ENCODE measurements at places on chromosomes 16 and 17.

- no peak for DNase-seq
These were observed 111.3 kb downstream of the CHD9 start for GRCh38 chr16:53166099-53166498.

GRCh38 chr17:81191646-81192045 is 25.6 kb upstream of the AATK start:
- no peak for DNase-seq

DNA sequence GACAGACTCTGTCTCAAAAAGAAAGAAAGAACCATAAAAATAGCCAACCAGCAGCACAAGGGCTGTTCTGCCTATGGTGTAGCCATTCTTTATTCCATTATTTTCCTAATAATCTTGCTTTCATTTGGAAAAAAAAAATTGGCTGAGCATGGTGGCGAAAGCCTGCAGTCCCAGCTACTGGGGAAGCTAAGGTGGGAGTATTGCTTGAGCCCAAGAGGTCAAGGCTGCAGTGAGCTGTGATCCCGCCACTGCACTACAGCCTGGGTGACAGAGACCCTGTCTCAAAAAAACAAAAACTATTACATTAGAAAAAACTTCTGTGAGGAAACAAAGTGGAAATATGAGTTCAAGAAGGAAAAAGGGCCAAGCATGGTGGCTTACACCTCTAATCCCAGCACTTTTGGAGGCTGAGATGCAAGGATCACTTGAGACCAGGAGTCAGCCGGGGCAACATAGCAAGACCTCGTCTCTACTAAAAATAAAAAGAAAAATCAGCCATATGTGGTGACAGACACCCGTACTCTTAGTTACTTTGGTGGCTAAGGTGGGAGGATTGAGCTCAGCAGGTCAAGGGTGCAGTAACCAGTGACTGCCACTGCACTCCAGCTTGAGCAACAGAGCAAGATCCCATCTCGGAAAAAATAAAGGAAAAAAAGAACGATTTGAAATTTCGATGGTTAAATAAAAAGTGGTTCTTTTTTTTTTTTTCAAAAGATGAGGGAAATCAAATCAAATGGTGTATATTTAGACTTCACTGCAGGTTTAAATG is 2.5 kb downstream of the DCAKD start:
- DNase-seq, result no peak

DNA sequence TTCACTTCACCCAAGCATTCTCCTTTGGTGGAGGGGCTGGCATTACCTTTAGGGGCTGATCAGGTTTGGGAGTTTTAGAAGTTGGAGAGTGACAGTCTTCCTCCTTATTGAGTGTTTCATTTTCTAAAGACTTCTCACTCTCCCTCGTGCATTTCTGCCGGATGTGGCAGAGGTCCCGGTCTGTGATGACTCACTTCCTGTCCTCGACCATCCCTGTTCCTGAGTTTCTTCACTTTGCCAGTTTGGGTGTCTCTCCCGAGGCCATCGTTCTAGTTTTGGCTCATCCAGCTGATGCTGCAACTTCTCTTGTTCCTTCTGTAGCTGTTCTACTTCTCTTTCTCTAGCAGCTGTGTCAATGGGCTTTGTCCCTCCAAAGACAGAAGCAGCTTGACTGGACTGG is 104.3 kb downstream of the PHKB start:
- DNase-seq, result no peak

- DNase-seq, result no peak
These were observed 206.1 kb downstream of the CDH13 start for GRCh38 chr16:82832821-82833220.

DNA sequence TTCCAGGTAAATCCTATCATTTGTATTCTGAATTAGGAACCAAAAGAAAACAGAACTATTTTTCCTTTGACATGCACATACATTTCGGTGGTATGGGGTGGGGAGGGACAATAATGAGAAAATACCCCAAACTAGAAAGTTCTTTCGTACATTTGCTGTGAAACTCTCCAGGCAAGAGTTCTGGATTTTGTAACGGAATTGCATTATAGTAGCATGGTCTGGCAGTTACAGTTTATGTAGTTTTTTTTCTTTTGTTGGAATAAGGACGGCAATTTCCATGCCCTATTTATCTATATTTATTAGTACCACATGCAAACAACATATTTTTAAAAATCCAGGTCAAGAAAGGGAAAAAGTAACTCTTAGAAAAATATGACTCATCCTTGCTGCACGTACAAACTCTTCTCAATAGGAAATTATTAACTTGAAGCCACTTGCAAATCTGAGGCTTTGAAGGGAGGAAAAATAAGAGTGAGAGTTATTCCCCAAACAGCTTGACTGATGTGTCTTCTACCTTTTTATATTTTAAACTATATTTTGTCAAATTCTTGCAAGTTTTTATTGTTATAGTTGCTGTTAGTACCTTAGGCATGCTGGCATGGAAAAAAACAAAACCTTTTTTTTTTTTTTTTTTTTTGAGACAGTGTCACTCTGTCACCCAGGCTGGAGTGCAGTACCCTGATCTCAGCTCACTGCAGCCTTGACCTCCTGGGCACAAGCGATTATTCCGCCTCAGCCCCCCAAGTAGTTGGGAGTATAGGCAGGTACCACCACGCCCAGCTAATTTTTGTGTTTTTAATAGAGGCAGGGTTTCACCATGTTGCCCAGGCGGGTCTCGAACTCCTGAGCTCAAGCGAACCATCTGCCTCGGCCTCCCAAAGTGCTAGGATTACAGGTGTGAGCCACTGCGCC is 69.3 kb downstream of the WWP2 start:
- DNase-seq, result no peak

DNA sequence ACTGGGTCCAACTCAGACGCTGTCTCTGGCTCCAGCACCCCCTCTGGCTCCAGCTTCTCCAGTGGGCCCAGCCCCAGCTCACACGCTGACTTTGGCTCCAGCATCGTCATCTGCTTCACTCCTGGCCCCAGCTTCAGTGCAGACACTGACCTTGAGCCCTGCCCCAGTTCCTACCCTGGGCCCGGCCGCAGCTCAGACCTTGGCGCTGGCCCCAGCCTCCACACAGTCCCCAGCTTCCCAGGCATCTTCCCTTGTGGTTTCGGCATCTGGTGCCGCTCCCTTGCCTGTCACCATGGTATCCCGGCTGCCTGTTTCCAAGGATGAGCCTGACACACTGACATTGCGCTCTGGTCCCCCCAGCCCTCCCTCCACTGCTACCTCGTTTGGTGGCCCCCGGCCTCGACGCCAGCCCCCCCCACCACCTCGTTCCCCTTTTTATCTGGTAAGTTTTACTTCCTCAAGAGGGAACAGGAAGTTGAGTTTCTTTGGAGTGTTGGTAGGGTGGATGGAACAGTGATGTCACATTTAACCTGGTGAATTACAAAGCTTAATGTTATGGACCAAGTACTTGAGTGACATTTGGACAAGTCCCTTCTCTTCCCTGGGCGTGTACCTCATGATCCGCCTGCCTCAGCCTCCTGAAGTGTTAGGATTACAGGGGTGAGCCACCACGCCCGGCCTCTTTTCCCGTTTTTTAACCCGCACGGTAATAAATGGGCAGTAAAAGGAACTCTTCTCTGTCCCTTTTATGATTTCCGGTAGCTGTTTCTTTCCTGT is 23.4 kb upstream of the PHKG2 start:
- no peak for DNase-seq

DNA sequence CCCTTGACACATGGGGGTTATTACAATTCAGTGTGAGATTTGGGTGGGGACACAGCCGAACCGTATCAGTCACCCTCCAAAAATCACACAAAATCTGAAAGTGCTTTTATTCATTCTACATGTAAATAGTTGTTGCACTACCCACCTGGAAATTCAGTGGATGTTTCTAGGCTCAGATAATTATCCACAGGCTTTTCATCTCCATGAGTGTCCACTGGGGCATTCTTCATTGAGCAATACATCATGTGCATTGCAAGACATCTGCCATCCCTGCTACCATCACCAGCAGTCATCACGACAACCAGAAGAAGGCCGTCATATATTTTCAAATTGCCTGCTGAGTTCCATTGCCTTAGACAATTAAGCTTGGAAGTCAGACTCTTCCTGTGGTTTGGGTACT is 330.8 kb downstream of the WWOX start:
- DNase-seq, result no peak

DNA sequence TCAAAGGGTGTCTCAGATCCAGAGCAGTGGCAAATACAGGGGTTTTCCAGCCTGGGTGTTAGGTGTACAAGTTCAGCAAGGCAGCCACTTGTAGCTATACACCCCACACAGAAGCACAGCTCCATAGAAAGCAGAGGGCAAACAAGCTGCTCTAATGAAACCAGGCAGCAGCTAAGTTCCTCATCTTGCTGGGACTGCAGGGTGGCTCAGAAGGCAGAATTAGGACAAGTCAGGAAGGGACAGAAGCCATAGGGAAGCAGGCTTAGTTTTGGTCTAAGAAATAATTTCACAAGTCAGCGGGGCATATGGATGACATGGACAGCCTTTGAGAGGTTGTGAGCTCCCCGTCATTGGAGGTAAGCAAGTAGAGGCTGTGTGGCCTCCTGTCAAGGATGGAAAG is 23.7 kb downstream of the CNGB1 start:
- DNase-seq, result no peak

GRCh38 chr17:74601944-74602572 is 10.0 kb upstream of the CD300LD start:
- DNase-seq, result no peak

GRCh38 chr17:8918807-8919465 is 46.6 kb downstream of the PIK3R5 start:
- no peak for DNase-seq

DNA sequence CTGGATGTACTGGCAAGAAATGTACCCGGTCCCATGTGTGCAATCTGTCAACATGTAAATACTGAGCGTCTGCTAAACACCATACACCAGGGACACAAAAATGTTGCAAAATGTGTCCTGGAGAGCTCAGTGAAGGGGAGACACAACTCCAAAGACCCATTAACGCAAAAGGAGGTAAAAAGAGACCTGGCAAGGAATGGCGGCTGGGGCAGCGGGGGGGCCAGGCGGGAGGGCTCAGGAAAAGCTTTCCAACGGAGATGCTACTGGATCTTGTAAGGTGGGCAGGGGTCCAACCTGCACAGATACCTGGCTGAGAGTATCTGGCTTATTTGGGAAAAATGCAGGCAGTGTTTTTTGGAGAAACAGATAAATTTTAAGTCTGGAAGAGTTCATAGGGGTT is 40.7 kb downstream of the ADCY9 start:
- no peak for DNase-seq

- no peak for DNase-seq
These were observed 56.9 kb downstream of the WIPI1 start for GRCh38 chr17:68400404-68400735.

DNA sequence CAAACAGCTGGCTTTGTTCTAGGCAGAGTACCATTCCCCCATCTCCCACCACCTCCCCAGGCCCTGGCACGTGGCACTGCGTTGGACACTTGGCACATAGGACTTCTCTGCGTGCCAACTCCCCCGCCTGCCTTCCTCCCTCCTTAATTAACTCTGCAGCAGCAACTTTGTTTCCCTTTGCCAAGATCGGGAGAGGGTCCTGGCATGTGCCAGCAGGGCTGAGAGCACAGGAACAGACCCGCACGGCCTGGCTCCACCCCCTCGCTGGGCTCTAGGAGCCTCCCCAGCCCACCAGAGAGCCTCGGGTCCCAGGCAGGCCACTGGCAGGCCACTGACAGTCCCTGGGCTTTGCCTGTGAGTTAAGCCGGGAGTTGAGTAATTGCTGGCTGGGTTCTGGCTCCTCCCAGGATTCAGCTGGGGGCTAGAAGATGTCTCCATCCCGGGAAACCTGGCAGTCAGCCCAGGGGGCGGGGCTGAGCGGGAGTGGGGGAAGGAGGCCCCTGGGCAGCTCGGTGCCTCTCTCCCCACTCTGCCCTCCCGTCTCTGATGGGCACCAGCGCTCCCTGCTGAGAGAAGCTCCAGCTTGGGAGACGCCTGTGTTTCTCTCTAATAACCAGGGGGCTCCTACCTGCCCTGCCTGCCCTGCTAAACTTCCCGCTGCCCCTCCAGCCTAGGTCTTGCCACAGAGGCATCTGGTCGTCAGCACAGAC is 224.0 kb upstream of the TNRC6C start:
- DNase-seq, result no peak

DNA sequence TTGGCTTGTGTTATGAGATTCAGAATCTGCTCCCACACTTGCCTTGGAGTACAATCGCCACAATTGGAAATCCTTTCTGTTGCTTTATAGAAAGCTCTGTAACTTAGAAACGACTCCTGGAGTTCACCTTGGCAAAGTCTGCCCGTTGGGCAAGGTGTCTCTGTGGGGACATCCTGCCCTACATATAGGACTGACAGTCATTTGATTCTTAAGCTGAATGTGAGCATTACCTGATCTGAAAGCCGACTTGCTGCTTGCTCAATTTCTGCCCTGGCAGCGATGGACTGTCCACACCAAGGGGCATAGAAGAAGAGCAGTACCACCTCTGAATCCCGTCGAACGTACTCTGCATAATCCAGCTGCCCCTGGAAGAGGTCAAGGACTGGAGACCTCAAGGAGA is 6.9 kb downstream of the TXNDC11 start:
- DNase-seq, result no peak

GRCh38 chr17:998111-998510 is 1.2 kb downstream of the TIMM22 start:
- DNase-seq, result no peak

DNA sequence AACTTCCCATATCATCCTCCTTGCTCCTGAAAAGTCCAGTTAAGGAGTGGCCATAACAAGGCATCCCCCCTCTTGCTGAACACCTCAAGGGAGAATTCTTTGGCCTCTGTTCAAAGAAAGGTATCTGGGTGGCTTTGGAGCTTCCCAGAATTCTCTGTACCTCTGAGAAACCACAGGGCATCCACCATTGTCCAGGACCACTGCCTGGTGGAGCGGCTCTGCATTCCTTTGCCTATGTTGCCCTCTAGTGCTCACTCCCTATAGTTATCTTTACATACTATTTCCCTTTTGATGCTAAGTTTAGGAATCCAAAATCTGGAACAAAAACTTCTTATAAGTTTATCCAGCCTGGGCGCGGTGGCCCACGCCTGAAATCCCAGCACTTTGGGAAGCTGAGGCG is 30.3 kb downstream of the CHD9NB start:
- no peak for DNase-seq

GRCh38 chr17:66985338-66986237 is 21.1 kb downstream of the CACNG4 start:
- no peak for DNase-seq

GRCh38 chr17:37517881-37518280 is 28.2 kb downstream of the DUSP14 start:
- no peak for DNase-seq

DNA sequence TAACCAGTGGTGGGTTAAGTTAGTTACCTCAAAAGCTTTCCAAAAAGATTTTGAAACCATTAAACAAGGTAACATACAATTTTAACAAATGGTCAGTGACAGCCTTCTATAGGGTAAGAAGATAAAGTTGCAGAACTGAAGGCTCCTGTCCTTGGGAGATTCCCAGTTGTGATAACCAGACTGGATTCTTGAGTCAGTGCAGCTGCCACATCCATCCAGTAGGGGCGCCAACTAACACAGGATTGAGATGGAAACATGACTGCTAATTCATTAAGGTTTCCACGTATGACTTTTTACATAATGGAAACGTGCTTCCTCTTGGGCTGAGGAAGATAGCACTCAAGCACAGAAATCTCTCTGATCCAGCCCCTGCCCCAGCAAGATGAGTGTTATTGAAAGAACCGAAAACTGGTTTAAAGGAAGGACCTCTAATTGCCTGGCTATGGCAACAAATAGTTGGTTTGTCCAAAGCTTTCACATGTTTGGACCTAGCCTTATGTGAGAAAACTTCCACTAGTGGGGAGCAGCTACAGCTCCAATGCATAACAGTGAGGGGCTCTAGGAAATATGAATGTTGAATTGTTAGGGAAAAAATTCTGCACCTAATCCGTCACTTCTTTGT is 269.8 kb upstream of the MYOCD start:
- no peak for DNase-seq

Measured in stimulated activated CD8-positive, alpha-beta memory T cell treated with anti-CD3 and anti-CD28 coated beads, Interleukin-15, amount 100 ng/mL, for 4 hours (primary cell).